ENCODE measurements at places on chromosomes 7 and 10. TPM values are rescaled to one million over a fixed set of nuclear protein-coding genes. Genes with fewer than 3 reads are reported as not detected.

Gene VPS37D
- total RNA-seq: 8.5 TPM

Gene HGF
- 0.16 TPM for total RNA-seq

Gene CCL24
- total RNA-seq: not detected

Gene WASHC2A
- 17.4 TPM for total RNA-seq

Gene ACBD7
- 1.8 TPM for total RNA-seq

Gene CTTNBP2
- 6.2 TPM for total RNA-seq

Gene SYPL1
- 40.2 TPM for total RNA-seq

Measured in mesangial cell (primary cell).